Naive thymus-derived CD8-positive, alpha-beta T cell (primary cell): ENCODE measurements at places on chromosomes 5 and 9. TPM values are rescaled to one million over a fixed set of nuclear protein-coding genes. Genes with fewer than 3 reads are reported as not detected.

DNA sequence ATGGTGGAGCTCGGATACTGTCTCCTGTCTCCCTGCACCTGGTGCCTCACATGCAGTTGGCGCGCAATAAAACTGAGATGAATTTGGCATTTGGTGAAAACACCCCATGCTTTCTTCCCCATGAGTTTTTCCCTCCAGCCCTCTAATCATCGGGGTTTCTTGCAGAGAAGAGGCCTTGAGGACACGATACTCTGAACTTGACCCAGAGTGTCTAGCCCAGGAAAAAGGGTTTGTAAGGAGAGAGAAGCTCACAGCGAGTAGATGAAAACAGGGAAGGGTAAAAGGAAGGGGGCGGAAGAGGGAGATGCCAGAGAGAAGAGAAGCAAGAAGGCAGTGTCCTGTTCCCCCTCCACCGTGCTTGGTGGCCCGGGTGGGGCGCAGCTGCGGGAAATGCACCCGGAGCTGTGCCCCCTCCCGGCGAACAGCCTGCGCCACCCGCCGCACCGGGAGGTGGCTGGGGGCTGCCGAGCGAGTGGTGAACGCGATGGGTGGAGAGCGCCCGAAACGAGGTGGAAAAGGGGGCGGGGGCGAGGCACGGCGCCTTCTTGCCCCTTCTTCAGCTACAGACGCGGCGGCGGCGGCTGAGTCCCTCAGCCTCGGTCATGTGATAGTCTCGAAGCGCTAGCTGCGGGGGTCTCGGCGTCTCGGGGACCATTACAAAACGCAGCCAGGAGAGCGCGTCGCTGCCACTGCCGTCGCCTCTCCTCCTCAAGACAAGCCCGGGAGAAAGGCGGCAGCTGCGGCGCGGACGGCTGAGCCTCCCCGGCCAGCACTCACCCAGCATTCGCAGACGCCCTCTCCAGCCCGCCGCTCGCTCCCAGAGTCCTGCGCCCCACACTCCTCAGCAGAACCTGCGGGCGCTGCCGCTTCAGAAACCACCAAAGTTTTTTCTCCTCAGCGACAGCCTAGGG is 1.1 kb upstream of the FOXB2 start:
- H3K36me3 ChIP-seq, result no peaks in the 10 kb centered on the region
- DNase-seq, result no peak
- H3K4me3 ChIP-seq, result peak overlapping the region; percentile 47
- peaks cover 18% of the 10 kb centered on the region for H3K4me1 ChIP-seq
- no peak overlapping the region for H3K27ac ChIP-seq

The TMEM161B gene
- total RNA-seq, result 35.9 TPM

The SURF4 gene
- total RNA-seq, result 70.0 TPM

The CAAP1 gene
- total RNA-seq, result 24.5 TPM

DNA sequence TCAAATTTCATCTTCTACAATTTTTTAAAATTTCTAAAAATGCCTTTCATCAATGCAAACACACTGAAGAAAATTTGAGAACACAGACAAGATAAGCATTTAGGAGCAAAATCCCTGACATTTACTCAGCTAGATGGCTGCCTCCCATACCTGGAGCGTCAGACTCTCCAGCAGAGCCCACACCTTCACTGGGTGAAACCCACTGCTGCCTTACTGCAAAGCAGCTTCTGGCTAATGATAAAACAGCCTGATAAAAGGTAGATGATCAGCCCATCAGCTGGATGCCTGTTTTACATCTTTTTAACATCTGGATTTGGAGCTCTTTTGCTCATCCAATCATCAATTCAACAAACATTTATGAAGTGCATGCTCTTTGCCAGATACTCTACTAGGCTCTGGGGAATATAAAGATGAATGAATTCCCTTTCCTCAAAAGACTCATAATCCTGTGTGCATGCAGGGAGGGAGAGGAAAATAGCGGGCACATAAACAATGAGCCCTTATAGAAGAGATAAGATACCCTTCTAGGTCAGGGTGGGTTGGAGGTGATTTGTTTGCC is 271.2 kb downstream of the SAXO1 start:
- H3K27ac ChIP-seq, result no peak overlapping the region
- no peak for DNase-seq
- peaks cover 7% of the 10 kb centered on the region for H3K27me3 ChIP-seq
- no peaks in the 10 kb centered on the region for H3K36me3 ChIP-seq
- no peaks in the 10 kb centered on the region for H3K4me1 ChIP-seq

DNA sequence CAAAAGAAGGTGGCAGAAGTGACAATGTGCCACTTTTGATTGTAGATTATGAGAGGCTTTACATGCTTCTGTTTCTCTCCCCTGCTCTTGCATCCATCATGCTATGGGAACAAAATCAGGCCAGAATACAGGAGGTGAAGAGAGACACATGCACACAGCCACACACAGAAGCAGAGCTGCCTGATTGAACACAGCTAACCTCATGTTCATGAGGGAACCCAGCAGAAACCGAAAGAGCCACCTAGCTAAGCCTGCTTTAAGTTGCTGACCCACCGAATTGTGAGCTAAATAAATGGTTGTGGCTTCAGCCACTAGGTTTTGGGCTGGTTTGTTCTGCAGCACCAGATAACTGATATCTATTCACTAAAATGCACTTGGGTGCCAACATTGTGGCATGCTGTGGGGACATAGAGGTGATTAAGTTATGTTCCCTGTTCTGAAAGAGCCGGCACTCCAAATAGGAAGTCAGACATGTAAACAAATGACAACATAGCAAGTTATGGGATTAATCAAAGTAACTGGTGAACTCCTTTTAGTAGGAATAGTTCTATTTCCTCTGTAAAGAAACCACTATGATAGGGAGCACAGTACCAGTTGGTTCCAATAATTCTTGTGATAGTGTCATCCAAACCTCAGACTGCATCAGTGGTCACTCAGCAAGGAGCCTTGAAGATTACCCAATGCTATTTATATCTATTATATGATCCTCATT is 93.6 kb upstream of the TNC start:
- H3K27me3 ChIP-seq, result peaks cover 10% of the 10 kb centered on the region
- no peak overlapping the region for H3K4me3 ChIP-seq
- H3K36me3 ChIP-seq, result no peaks in the 10 kb centered on the region
- H3K4me1 ChIP-seq, result no peaks in the 10 kb centered on the region
- no peak for DNase-seq

GRCh38 chr9:27361492-27361891 is 64.5 kb upstream of the EQTN start:
- no peaks in the 10 kb centered on the region for H3K36me3 ChIP-seq
- H3K27ac ChIP-seq, result no peak overlapping the region
- H3K4me1 ChIP-seq, result peaks cover 11% of the 10 kb centered on the region
- H3K27me3 ChIP-seq, result no peaks in the 10 kb centered on the region
- DNase-seq, result no peak

DNA sequence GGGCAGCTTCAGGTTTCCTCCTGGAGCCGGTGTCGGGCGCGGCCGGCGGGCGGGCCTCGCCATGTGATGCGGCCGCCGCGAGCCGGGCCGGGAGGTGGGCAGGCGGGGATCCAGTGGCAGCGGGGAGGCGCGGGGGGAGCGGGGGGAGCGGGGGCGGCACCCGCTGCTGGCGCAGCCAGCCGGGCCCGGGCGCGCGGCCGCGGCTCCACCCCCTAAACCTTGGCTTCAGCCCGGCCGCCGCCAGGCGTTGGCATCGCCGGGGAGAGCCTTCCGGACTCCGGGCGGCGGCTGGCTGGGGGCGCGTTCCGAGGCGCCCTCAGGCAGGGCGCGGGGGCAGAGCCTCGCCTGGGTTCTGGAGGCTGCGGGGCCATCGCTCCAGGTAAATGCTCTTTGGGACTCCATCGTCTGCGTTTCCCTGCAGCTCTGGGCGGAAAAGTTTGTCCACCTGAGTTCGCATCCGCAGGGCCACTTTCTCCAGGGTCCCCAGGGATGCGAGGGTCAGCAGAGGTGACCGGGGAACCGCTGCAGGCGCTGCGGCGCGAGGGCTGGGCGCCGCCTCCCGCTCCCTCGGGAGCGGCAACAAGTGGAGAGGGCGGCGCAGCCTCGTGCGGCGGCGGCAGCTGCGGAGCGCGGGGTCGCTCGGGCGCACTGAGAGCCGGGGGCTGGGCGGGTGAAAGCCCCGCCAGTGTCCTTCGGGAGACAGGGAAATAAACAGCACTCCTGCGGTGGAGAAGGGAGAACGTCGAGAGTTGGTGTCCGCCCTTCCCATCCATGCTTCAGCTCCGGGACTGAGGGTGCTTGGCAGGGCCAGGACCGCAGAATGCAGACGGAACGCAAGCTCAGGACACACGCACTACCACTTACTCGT is at the start of gene ARHGEF28:
ARHGEF28 (plus strand) TSS at position 253 of the 868 bp plus-strand sequence. CDS start 58,656 bp downstream, outside the sequence.
- no peak within 1 kb of the TSS for H3K27ac ChIP-seq
- peaks cover 33% of the 10 kb centered on the region for H3K27me3 ChIP-seq
- no peaks in the 10 kb centered on the region for H3K4me1 ChIP-seq
- H3K36me3 ChIP-seq, result no peaks in the 10 kb centered on the region

GRCh38 chr5:158921441-158922262 is 178.1 kb downstream of the EBF1 start:
- H3K27me3 ChIP-seq, result no peaks in the 10 kb centered on the region
- no peaks in the 10 kb centered on the region for H3K36me3 ChIP-seq
- no peak overlapping the region for H3K4me3 ChIP-seq
- no peak for DNase-seq
- H3K4me1 ChIP-seq, result peaks cover 2% of the 10 kb centered on the region
- H3K27ac ChIP-seq, result no peak overlapping the region

DNA sequence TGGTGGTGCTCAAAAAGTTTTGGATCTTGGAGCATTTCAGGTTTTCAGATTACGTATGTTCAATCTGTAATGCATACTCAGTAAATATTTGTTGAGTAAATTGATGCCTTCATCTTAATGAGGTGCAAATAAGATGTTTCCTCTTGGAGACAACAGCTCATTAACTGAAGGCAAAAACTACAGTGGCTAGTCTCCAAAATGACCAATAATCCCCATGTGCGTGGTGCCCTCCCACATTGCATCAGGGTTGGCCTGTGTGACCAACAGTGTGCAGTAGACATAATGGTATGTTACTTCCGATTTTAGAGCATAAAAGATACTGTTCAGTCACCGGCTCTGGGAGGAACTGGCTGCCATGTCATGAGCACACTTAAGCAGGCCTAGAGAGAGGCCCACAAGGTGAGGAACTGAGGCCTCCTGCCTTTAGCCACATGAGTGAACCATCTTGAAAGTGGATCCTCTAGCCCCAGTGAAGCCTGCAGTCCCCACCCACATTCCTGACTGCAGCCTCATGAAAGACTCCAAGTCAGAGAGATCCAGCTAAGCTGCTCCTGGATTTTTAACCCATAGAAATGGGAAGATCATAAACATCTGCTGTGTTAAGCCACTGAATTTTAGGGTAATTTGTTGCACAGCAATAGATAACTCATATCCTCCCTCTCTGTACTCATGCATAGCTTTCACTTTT is 55.7 kb downstream of the LIFR start:
- H3K36me3 ChIP-seq, result no peaks in the 10 kb centered on the region
- no peak for DNase-seq
- no peaks in the 10 kb centered on the region for H3K4me1 ChIP-seq
- no peak overlapping the region for H3K4me3 ChIP-seq
- H3K27me3 ChIP-seq, result peaks cover 19% of the 10 kb centered on the region

- H3K4me3 ChIP-seq, result no peak overlapping the region
- H3K36me3 ChIP-seq, result peaks cover 14% of the 10 kb centered on the region
- H3K27ac ChIP-seq, result no peak overlapping the region
- no peaks in the 10 kb centered on the region for H3K27me3 ChIP-seq
- H3K4me1 ChIP-seq, result peaks cover 2% of the 10 kb centered on the region
Measured at GRCh38 chr5:175718401-175719108, 60.7 kb downstream of the HRH2 start.

The PKN3 gene
- 1.8 TPM for total RNA-seq

DNA sequence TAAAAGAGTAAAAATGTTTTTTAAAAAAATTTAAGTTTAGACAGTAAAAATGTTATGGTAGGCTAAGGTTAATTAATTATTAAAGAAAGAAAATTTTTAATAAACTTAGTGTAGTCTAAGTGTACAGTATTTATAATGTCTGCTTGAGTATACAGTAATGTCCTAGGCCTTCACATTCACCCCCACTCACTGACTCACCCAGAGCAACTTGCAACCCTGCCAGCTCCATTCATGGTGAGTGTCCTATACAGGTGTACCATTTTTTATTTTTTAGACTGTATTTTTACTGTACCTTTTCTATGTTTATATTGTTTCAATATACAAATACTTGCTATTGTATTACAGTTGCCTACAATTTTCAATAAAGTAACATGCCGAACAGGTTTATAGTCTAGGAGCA is 234.1 kb downstream of the AUH start:
- no peaks in the 10 kb centered on the region for H3K36me3 ChIP-seq
- no peaks in the 10 kb centered on the region for H3K27me3 ChIP-seq
- no peak overlapping the region for H3K27ac ChIP-seq
- H3K4me3 ChIP-seq, result no peak overlapping the region
- no peak for DNase-seq
- peaks cover 5% of the 10 kb centered on the region for H3K4me1 ChIP-seq

DNA sequence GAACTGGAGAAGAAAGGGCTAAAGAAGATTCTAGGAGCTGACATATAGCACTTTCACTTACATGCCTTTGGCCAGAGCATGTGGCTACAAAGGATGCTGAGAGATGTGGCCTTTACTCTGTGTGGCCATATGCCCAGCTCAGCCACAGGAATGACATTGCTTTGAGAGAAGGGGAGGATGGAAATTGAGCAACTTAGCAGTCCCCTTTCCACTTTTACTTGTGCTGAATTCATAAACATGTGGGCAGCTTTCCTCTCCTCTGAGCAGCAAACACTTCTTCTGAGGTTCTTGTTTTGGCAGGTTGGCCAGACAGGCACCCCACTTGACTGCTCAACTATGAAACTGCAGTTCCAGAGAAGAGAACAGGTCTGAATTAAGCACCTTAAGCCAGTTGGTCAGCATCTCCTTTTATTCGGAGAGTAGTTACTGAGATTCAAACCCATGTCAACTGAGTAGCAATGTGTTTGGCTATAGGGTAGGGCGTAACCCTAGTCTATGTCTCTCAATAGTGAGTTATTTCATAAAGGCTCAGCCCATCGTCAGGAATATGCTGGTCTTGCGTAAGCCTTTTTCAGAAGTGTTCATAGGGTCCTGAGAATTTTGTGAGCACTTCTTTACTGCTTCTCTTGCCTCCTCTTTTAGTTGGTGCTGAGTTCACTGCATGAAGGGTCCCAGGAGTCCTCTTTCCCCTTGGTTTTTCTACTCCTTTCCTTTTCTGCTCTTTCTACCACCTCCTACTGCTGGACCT is 134.5 kb downstream of the PALM2AKAP2 start:
- no peak overlapping the region for H3K27ac ChIP-seq
- peaks cover 40% of the 10 kb centered on the region for H3K4me1 ChIP-seq
- no peak overlapping the region for H3K4me3 ChIP-seq
- H3K36me3 ChIP-seq, result no peaks in the 10 kb centered on the region
- no peak for DNase-seq
